ENCODE measurements at places on chromosomes 1 and 21.

DNA sequence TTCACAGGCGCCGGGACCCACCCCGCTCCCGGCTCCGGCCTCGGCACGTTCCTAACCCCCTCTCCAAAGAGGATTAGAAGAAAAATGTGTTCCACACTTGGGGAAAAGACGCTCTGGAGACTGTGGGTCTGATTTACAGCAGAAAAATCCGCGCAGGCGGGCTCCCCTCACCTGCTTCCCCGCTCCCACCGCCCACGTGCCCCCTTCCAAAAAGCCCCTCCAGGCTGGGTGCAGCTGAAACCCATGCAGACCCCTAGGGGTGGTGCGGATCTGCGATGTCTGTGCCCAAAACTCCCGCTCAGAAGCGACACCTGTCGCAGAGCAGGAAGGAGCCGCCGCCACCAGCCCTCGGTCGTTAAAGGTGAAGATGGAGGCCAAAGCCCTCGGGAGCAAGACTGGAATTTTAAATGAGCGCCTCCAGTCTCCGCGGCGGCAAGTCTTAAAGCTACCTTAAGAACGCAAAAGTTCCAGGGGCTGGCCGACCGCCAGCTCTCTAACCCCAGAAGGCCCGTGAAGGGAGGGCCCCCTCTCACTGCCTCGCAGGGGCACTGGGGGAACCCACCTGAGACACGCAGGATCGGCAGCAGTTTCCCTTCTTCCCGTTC, 688 bp upstream of the CHD5 start:
- DNase-seq: no peak

DNA sequence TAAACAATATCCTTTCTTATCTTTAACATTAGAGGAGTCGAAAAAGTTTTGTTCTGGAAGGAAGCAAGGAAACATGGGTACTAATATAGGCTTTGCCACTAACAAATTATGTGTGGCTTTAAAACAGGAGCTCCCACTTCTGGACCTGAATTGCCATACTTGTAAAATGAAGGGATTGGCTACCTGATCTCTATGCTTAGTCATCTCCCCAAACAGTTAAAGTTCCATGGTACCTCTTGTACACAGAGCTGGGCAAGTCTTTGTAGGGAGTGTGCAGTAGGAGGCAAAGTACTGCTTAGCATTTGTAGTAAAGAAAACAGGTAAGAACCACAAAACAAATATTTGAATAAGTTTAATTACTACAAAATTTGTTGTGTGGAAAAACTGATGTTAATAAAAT, 81.3 kb downstream of the MAST2 start:
- DNase-seq: no peak

- DNase-seq: no peak
Measured at GRCh38 chr1:205294175-205294917, 27.2 kb downstream of the NUAK2 start.

GRCh38 chr1:163745204-163745603, 423.4 kb downstream of the NUF2 start:
- no peak for DNase-seq

DNA sequence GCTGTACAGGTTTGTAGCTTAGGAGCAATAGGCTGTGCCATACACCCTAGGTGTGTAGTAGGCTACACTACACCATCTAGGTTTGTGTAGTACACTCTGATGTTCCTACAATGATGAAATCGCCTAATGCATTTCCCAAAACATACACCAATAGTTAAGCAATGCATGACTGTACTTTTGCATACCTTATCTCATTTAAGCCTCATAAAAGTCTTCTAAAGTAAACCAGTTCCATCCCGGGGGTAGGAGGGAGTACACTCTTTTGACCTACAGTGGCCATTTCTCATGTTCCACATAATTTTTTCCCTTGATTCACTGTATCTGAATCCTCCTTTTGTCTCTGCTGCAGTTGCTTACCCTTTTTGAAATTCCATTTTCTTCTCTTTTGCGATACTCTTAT, 12.2 kb downstream of the TRMT13 start:
- no peak for DNase-seq

GRCh38 chr1:112687361-112687760, 12.9 kb downstream of the MOV10 start:
- DNase-seq: no peak

DNA sequence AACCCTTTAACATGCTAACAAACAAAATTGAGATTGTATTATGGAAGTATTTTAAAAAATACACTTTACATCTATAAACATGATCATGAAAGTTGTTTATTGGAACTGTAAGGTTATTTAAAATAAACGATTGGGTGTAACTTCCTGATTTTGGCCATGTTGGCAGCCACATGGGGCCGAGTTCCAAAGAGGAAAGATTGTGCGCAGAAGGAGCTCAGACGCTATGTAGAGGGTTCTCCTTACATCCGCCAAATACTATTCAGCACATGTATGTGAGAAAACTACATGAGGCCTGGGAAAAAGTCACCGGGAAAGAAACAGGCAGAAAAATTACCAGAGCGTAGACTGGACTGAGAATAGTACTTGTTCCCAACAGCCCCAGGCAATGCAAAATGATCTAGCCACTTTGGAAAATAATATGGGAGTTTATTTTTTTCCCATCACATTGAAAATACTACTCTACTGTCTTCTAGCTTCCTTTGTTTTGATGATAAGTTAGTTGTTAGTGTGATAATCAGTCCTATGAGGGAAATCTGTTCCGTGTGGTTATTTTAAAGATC, 35.7 kb upstream of the B3GALT2 start:
- no peak for DNase-seq

DNA sequence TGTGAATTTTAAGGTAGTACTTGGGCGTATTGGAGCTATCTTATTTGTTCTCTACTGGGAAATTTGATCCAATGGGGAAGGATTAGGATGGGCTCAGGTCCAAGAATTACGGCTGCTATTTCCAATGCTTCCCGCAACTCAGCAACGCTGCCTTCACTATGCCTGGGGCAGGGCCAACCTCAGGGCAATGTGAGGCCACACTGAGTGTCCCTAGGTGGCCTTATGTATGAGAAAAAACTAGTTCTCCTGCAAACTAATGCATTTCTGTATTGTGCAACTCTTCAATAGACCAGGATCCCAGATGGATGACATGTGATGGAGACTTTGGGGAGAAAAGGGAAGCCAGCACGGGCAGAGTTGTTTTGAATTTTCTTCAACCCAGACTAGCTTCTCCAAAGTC, 168.1 kb downstream of the DUSP10 start:
- DNase-seq: no peak

GRCh38 chr1:76351655-76352054, 277.1 kb downstream of the ST6GALNAC3 start:
- no peak for DNase-seq

- peak; percentile 83 for DNase-seq
Measured at GRCh38 chr1:183472488-183473216, at the start of gene SMG7. TSS of gene SMG7 (plus strand) at chr1:183472499. CDS start at chr1:183472621, 122 bp downstream.

- peak; percentile 50 for DNase-seq
Measured at GRCh38 chr1:8031176-8031785, 5.2 kb upstream of the ERRFI1 start.

GRCh38 chr1:209490013-209490412, 93.5 kb upstream of the CAMK1G start:
- DNase-seq: no peak

GRCh38 chr1:38942664-38943428, 1.2 kb upstream of the RHBDL2 start:
- no peak for DNase-seq

DNA sequence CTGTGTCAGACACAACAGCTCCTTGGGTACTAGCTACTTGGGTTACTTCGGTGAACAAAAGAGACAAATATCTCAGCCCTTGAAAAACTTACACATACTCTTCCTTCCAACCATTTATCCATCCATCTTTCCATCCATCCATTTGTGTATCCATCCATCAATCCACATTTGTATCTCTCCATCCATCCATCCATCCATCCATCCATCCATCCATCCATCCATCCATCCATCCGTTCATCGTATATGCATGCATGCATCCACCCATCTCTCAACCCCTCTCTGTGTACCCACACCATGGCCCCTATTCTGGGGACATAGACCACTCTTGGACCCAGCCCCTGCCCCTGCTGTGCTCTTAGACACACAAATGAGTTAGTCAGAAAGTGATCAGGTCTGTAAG, 40.2 kb downstream of the FAAH start:
- DNase-seq: no peak

DNA sequence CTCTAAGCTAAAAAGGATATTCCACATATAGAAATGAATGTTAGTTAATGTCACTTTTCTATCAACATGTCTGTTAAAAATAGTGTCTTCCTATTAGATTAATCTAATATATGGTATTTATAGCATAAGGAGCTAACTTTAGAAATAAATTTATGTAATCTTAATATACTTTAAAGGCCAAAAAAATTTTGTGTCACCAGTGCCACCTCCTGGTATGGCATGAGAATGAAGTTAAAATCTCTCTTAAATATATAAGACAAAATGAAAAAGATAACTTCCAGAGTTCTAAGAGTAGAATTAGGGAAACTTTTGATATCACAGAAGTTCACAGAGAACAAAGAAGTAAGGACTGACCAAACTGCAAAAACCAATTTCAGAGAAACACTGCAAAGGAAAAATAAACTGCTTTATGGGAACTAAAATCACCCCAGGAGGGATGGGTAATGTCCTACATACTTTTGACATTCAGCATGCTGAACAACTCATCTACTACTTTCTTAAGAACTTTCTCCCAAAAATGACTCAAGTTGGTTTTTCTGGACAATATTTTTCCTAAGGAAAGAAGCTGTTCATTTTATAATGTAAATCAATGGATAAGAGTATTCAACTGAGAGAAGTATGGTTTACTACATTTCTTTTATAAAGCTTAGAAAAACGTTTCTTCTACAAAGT, 82.8 kb downstream of the TRIM33 start:
- peak; percentile 50 for DNase-seq

DNA sequence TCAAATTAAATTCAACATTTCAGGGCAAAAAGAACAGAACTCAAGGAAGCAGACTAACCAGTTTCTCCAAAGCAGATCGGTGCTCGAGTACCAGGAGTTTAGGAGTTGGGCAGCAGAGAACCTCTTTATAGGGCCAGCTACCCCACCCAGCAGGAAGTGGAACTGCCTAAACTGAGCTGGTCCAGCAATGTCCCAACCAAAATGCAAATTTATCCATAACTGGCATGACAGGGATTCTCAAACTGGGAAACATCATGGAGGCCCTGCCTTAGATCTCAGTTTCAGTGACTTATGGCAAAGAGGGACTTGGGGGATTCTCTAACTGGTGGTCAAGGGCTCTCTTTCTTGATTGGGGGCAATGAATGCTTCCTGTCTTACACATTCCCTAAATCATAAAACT, at the start of gene SPRR2B:
Gene SPRR2B, minus strand, starts transcription at position 101 of the 400 bp plus-strand sequence. CDS start 772 bp downstream, outside the sequence.
- DNase-seq: no peak

DNA sequence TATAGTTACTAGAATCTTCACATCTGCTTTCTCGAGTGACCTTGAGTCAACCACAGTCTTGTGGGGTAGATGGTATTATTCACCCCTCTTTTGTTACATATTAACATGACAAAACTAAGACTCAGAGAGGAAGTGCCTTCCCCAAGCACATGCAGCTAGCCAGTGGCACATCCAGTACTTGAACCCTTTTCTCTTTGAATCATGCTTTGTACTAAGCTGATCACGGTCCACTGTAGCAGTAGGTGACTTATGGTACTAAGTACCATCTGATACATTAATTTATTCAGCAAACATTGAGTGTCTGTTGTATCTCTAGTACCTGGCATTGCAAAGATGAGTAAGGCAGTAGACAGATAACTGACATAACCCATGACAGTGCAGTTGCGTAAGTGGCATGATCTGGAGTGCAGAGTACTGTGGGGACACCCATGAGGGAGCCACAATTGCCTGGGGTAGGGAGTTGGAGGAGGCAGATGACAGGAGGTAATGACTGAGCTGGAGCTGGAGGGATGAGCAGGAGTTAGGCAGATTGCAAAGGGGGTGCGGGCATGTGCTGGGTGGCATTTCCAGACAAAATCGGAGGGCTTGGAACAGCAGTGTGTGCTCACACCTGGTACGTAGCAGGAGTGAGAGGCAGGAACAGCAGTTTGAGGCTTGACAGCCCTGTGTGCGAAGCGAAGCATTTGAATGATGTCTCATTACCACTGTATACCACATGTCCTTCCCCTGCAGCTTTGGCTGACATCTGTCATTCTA, 29.8 kb downstream of the UCK2 start:
- DNase-seq: no peak

GRCh38 chr21:34599534-34600101, 15.3 kb downstream of the RCAN1 start:
- DNase-seq: no peak

- no peak for DNase-seq
Measured at GRCh38 chr21:17660452-17660851, 47.8 kb upstream of the BTG3 start.

DNA sequence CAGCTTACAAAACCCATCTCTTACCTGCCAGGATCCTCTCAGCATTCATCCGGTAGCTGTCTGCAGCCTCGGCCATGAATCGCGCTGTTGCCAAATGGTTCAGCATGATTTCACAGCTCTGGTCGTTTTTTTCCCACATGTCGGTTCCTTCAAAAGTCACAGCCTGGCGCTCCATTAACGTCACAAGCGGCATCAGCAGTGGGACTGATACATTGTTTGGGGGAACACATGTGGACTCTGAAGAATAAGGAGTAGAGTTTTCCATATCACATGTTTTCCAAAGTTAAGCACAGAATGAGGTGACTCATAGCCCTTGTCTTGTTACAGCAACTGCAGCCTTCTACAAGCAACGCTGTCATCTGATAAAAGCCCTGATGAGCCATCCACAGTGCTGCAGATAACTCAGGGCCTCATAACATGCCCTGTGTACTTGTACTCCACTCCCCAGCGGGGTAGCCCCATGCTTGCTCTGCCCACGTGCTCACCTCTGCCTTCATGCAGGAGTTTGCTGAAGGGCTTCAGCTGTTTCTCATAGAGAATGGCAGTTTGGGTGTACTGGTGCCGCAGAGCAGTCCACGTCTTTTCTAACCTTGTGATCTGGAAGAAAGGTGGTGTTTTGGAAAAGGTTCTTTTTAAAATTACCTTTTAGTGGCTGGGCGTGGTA, 114.2 kb downstream of the BCAR3 start:
- DNase-seq: no peak

- no peak for DNase-seq
Measured at GRCh38 chr1:157139052-157139715, 989 bp upstream of the ETV3 start.

DNA sequence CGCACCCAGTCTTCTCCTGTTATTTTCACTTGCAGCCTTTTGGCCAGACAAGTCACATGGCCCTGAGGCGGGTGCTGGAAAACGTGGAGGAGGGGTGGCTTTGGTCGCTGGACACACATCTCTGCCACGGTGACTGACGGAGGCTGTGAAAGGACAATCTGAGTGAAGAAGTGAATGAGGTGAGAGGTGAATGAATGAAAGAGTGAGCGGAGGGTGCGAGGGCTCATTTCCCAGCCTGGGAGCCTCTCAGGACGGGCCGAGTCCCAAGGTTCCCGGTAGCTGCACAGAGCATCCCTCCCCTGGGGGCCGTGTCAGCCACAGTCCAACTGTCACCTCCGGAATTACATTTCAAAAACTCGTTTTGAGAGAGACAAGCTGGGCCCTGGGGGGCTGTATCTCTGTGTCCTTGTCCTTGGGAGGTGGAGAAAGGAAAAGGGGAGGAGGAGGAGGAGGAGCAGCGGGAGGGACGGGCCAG, 89.6 kb downstream of the UBIAD1 start:
- no peak for DNase-seq

- DNase-seq: no peak
Measured at GRCh38 chr21:35281956-35282355, 232.9 kb upstream of the RUNX1 start.

GRCh38 chr1:224377676-224378006, 21.0 kb downstream of the CNIH4 start:
- no peak for DNase-seq

- peak; percentile 44 for DNase-seq
Measured at GRCh38 chr1:17370618-17371017, 1.4 kb upstream of the PADI6 start.

Measured in NAMALWA (cell line).